ENCODE measurements at places on chromosomes 2 and 18.

- DNase-seq: no peak
Observed at GRCh38 chr2:101430156-101430555, 42.9 kb upstream of the CREG2 start.

GRCh38 chr2:56260415-56260814 lies 76.6 kb downstream of the CCDC85A start:
- DNase-seq: no peak

- DNase-seq: no peak
Observed at GRCh38 chr2:70574109-70574508, 20.5 kb upstream of the TGFA start.

GRCh38 chr18:4871197-4871596 lies 325.9 kb downstream of the AKAIN1 start:
- no peak for DNase-seq

DNA sequence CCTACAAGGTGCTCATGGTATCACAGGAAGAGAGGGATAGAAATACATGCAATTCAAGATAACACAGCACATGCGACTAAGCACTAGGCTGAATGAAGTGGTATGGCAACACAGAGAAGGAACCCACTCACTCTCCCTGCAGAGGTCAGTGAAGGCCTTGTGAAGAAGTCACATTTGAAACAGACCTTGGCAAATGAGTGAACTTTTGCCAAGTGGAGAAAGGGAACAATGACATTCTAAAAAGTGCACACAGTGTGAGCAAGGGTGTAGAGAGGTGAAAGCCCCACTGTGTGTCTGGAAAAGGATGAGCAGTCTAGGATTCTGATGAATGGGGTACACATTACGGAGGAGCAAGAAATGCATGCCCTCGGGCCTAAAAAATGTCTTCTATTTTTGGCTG lies 23.3 kb downstream of the KLF7 start:
- DNase-seq: no peak

Data from NCI-H2081 (cell line).